CD8-positive, alpha-beta memory T cell (primary cell): ENCODE measurements at places on chromosomes 5 and 9. TPM values are rescaled to one million over a fixed set of nuclear protein-coding genes. Genes with fewer than 3 reads are reported as not detected.

GRCh38 chr5:156951359-156951758, 11.7 kb downstream of the TIMD4 start:
- no peak for DNase-seq

DNA sequence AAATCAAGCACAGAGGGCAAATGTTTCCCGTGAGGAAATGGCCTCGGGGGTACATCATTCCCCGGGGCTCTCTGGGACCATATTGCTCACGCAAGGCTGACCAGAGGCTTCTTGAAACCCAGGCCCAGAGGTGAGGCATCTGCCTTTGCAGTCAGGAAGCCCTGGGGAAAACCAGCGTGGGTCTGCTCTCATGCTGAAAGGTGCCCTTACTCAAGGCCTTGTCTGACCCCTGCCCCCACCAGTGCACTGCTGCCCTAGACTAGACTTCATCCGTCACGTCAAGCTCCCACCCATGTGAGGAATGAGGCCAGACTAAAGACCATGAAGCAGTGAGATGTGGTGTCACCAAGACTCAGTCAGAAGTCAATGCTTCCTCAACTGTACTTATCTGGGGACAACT, 66.1 kb downstream of the PAX5 start:
- DNase-seq = no peak

GRCh38 chr9:131728961-131729360, 10.9 kb downstream of the RAPGEF1 start:
- peak; percentile 49 for DNase-seq

DNA sequence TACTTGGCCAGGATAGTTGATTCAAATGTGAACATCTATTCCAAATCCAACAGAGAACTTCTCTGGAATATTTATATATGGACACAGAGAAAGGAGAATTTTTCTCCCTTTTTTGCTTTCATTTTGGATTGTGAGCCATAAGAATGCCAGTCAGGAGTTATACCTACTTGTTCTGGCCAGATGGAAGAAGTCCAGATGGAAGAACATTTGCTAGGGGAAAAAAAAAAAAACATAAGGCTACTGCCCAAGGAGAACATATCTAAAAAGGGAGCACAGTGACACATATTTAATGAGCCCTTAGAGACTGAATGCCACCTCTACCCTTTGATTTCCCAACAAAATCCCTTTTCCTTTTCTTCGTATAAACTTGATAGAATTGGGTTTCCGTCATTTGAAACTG, 61.7 kb upstream of the PPP2R2B start:
- DNase-seq = no peak

- DNase-seq = no peak
These were observed 16.1 kb upstream of the COL5A1 start for GRCh38 chr9:134625361-134626068.

- peak; percentile 27 for DNase-seq
These were observed 3.3 kb downstream of the EXOC3 start for GRCh38 chr5:446066-446882.

The ACSL6 gene
- 22.7 TPM for total RNA-seq

GRCh38 chr5:35131723-35132122, 84.0 kb upstream of the AGXT2 start:
- no peak for DNase-seq

The C9orf50 gene
- not detected for total RNA-seq

The ESM1 gene
- 0.37 TPM for total RNA-seq

The PCDHGA10 gene
- total RNA-seq = 0.16 TPM

DNA sequence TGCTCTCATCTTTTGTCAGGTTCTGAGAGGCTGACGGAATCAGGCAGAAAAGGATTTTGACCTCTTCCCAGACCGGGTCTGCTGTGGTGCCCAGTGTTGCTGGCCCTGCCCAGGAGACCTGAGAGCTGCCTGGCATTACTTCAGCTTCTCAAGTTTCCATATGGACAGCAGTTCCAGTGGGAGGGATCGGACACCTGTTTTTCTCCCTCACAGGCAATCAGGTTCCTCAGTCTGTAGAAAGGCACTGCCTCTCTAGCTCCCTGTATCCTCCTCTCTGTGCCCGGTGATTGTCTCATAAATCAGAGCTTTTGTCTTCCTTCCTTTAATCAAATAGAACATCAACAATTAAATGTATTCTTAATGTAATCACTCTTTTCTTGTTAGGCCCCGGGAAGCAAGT, 198.7 kb downstream of the SEMA6A start:
- DNase-seq = no peak

The S1PR3 gene
- total RNA-seq = 0.90 TPM

DNA sequence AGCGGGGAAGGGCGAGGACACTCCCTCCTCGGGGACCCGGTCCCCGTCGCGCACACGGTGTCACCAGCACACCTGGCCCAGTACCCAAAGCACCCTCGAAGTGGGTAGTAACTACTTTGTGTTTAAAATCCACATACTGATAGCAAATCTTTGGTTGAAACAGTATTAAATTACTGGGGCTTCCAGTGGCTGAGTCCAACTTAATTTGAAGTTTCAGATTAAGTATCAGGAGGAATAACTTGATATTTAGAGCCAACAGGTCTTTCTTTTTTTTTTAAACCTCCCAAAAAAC, 615 bp downstream of the ATG10 start:
- no peak for DNase-seq

- no peak for DNase-seq
These were observed 3.3 kb downstream of the PRELID1 start for GRCh38 chr5:177306674-177307543.

The TEX48 gene
- total RNA-seq = 0.86 TPM

The CCIN gene
- not detected for total RNA-seq

DNA sequence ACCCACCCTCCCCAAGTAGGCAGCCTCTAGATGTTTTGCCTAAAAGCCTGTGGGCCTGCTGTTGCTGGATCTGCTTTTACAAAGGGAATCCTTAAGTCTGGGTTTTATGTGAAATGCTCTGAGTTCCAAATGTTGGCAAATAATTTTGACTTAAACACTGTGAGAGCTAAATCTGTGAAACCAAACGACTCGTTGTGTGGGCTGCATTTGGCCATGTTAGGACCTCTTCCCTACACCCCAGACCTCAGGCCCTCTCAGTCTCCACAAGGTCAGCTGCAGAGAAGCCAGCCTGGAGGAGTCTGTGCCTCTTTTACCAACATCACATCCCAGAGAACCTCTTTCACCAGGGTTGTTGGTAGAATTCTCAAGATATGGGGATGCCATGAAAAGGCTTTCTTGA, 9.4 kb downstream of the LCP2 start:
- DNase-seq = no peak

GRCh38 chr9:89606624-89607311, 2.0 kb downstream of the GADD45G start:
- DNase-seq = no peak

The FCHO2 gene
- 4.2 TPM for total RNA-seq

The EQTN gene
- not detected for total RNA-seq

DNA sequence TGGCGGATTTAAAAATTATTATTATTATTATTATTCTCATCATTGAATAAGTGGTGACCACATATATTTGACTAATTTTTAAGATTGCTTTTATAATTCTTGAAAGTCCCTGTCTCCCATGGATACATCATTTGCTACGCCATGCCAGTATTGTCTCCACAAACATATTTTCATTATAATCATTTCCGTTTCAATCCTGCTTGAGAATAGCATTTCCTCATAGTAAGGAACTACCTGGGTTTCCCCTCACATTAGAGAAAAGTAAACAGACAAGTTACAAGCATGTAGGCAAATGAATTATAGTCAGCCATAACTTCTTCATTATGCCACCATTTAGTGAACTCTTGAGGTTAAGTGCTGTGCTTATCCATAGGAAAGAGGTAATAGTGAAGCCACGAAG, 276.6 kb downstream of the NFIB start:
- DNase-seq = no peak

The ASS1 gene
- total RNA-seq = 2.3 TPM

DNA sequence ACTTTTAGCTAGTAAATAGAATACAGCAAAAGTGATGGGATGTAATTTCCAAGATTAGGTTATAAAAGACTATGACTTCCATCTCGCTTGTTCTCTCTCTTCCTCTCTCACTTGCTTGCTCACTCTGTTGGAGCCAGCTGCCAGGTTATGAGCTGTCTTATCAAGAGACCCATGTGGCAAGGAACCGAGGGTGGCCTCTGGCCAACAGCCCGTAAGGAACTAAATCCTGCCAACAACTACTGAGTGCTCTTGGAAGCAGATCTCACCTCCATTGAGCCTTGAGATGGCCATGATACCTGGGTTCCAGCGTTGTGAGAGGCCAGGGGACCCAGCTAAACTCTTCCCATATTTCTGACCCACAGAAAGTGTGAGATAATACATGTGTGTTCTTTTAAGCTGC, 636.1 kb downstream of the ACTL7B start:
- DNase-seq = no peak

- no peak for DNase-seq
These were observed 29.3 kb upstream of the LVRN start for GRCh38 chr5:115932991-115933390.

GRCh38 chr9:629146-629545, 212.4 kb upstream of the DMRT1 start:
- no peak for DNase-seq

The CATSPER3 gene
- total RNA-seq = 0.18 TPM

DNA sequence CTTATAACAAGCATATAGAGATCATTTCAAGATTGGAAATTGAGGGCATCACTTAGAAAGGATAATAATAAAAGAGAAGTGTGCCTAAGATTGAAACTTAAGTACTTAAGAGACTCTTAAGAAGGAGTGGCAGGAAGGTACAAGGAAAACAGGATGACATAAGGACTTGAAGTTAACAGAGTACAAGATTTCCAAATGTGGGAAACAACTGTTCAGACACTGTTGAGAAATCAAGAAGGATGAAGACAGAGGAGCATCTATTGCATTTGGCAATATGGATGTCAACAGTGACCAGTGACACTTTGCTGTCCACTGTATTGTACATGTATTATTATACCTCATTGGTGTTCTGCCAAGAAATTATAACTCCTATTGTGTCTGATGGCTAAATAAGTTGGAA, 157.8 kb upstream of the PTGER4 start:
- no peak for DNase-seq

- no peak for DNase-seq
These were observed 17.9 kb upstream of the DAPK1 start for GRCh38 chr9:87479801-87480201.

The PKD2L2 gene
- total RNA-seq = not detected

DNA sequence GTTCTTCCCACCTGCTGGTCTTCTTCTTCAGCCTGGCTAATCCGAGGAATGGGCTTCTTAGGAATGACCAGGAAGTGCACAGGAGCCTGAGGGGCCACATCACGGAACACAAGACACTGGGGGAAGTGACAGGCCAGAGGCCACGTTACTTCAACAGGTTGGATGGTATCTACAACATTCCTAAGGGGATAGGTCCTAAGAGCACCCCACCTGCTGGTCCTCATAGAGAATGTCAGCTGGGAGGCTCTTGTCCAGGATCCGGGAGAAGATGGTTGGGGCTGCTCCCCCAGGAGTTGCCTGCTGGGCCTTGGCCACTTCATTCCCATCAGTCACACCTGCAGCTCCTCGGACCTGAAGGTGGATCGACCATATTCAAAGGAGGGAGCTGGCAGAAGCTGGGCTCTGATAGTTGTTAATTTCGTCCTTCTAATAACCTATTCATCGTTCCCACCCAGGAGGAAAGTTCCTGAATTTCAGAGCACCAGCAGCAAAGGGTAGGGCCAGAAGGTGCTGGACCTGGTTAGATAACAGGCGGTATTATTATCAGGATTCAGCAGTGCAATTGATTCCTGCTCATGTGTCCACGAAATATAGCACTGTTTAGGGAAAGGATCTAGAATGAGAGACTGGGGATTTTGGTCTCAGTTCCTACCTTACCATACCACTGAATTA, 1.3 kb downstream of the HINT2 start:
- DNase-seq = no peak

GRCh38 chr9:97319395-97319794, 11.9 kb downstream of the CCDC180 start:
- no peak for DNase-seq

DNA sequence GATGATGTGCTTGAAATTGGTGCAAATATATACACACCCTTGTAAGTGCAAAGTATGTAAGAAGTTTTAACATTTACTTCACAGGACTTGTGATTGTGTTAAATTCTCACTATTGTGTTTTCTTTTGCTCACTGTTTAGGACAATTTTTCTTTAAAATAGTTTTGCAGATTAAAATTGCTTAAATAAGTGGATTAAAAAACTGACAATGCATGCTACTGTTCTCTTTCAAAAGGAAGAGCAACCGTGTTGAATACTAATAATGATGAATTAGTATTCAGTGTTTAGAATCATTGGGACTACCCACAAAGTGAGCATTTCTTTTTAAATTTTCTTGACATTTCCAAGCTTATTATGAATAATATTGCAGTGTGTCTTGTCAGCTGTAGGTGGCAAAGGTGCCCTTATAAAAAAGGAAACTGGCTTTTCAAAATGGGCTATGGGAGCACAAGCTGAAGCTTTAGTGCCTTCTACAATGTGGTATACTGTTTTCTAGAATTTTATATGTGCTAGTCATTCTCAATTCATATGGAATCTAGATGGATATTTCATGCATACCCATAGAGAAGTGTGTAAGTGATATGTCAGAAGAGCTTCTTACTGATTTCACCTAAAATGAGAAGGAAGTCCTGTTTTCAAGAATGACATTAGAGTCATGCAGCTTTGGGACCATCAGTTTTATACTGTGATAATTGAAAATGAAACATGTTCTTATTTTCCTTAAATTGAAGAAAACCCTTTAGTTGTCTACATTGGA, 35.4 kb downstream of the SREK1 start:
- no peak for DNase-seq

- no peak for DNase-seq
These were observed 2.8 kb downstream of the GALNT10 start for GRCh38 chr5:154193283-154193682.

The ARL10 gene
- total RNA-seq = 12.9 TPM

The CCDC192 gene
- total RNA-seq = not detected

The GPR150 gene
- total RNA-seq = 0.18 TPM

DNA sequence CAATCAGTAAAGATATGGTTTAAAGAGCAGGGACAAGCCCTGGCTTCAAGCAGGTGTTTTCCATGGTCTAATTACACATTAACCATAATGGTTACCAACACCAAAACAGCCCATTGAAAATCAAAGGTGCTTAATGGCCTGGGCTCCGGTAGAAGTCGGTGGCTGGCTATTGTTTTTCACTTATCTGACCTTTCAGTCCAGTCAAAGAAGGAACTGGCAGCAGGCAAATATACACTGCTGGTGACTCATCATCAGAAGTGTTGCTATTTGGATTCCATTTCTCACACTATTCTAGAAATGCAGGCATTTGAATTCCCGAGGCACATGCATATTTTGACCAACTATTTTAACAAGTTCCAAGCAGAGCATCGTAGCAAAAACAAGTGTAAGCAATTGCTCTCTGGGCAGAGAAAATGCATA, 26.3 kb upstream of the GABRP start:
- no peak for DNase-seq

- DNase-seq = no peak
These were observed 201.3 kb downstream of the HINT1 start for GRCh38 chr5:130963798-130964197.

- no peak for DNase-seq
These were observed 41.8 kb downstream of the NSD1 start for GRCh38 chr5:177175336-177175735.

The CCDC171 gene
- 1.8 TPM for total RNA-seq
